ENCODE measurements at places on chromosomes 13 and 19.

DNA sequence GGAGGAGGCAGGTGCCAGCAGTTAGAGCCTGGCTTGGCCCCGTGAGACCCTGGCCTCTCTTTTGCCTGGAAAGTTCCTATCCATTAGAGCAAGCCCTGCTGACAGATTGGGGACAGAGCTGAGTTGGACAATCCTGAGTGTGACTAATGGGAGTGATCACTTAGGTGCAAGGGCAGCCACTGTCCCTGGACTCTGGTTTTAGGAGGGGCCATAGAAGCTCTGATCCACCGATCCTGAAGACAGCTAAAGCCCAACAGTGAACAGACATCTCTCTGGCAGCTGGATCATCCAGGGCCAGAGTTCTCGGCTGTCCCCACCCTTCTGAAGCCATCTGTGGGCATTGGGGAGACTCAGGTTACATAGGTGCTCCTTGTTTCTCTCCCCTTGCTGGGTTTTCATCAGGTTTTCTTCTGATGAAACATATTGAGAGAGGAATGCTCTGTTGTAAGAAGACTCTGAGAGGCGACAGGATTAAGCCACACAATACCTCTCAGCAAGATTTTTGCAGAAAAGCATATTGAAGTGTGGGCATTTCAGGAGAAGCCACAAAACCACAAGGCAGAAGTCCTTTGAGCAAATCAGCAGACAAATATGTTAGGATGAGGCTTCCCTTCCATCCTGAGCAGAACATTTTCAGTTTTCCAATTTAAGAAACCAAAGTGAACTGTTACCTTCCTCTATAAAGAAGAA lies 288.0 kb upstream of the MAB21L1 start:
- no peak for DNase-seq

DNA sequence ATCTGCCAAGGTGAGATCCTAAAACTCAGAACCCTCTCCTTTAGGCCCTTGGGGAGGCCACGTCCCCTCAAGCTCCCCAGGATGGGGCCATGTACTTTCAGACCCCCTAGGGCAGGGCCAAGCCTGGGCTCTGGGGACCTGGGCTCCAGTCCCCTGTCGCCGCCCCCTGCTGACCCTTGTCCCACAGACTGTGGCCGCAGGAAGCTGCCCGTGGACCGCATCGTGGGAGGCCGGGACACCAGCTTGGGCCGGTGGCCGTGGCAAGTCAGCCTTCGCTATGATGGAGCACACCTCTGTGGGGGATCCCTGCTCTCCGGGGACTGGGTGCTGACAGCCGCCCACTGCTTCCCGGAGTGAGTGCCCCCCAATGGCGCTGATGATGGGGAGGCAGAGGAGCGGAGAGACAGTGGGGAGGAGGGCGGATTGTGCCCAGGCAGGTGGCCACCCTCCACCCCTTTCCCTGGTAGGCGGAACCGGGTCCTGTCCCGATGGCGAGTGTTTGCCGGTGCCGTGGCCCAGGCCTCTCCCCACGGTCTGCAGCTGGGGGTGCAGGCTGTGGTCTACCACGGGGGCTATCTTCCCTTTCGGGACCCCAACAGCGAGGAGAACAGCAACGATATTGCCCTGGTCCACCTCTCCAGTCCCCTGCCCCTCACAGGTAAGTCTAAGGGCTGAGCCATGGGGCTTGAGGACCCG lies 18.8 kb downstream of the HPN start:
- DNase-seq = no peak

- no peak for DNase-seq
These were observed 135.0 kb downstream of the URI1 start for GRCh38 chr19:30076751-30077670.

- peak; percentile 18 for DNase-seq
These were observed 26.4 kb upstream of the TPTE2 start for GRCh38 chr13:19587635-19588300.

DNA sequence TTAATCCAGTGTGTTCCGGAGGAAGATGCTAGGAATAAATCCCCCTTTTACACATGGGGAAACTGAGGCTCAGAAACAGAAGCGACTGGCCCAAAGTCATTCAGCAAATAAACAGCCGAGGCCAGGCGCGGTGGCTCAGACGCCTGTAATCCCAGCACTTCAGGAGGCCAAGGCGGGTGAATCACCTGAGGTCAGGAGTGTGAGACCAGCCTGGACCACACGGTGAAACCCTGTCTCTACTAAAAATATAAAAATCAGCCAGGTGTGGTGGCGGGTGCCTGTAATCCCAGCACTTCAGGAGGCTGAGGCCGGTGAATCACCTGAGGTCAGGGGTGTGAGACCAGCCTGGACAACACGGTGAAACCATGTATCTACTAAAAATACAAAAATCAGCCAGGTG lies 11.6 kb upstream of the PLIN3 start:
- DNase-seq = no peak

DNA sequence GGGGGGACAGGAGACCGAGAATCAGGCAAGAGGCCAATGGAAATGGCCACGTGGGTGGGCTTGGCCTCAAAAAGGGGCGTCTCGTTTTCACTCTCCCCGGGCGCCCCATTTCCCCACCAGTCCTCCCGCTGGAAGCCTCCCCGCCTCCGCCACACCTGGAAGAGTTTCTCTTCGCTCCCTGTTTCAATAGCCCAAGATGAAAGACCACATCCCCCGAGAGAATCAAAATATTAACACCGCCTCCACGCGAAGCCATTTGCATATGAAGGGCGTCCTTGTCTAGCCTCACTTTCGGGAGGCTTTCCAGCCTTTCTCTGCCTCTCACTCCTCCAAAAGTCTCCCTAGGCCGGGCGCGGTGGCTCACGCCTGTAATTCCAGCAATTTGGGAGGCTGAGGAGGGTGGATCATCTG lies 691 bp upstream of the OLFM2 start:
- no peak for DNase-seq

GRCh38 chr19:35901055-35901644 lies 810 bp upstream of the NFKBID start:
- no peak for DNase-seq

- no peak for DNase-seq
These were observed 2.2 kb downstream of the FLT1 start for GRCh38 chr13:28492569-28493367.

- DNase-seq = no peak
These were observed 67.8 kb upstream of the CSNK1A1L start for GRCh38 chr13:37173214-37173613.

DNA sequence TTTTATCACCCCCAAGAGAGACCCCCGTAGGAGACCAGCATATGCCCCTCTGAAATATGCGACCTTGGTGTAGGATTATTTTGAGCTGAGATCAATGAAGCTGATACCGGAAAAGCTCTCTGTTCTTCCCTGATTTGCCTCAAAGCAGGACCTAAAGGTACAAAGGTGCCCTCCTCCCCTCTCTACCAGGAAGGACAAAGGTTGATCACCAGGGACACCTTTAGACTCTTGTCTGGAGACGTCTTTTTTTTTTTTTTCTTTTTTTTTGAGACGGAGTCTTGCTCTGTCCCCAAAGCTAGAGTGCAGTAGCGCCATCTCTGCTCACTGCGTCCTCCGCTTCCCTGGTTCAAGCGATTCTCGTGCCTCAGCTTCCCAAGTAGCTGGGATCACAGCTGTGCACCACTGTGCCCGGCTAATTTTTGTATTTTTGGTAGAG lies 792 bp upstream of the PEX11G start:
- DNase-seq = no peak

- peak; percentile 60 for DNase-seq
These were observed 19.2 kb upstream of the ERCC1 start for GRCh38 chr19:45442778-45443461.

DNA sequence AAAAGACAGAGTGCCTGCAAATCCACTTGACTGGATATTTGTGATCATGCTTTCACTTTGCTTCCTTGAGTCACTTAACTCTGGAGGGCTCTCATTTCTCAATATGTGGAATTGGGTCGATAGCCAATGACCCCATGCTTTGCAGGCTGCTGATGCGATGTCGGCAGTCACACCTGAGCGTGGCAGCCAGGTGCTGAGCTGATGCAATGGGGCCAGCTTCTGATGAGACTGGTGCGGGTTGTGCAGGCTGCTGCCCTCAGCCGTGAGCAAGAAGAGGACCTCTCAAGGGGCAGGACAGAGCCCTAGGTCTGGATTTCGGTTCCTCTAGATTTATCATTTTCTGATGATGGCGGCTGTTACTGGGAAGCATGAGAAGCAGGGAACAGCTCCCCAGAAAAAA lies 334.1 kb downstream of the TEX29 start:
- DNase-seq = no peak

DNA sequence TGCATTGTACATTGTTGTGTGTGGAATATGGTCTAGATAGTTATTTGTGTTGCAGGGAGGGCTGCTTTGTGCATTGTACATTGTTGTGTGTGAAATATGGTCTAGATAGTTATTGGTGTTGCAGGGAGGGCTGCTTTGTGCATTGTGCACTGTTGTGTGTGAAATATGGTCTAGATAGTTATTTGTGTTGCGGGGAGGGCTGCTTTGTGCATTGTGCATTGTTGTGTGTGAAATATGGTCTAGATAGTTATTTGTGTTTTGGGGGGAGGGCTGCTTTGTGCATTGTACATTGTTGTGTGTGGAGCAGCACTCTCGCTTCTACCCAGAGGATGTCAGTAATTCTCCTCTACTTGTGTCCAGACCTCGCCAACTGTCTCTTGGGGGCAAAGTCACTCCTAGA lies 36.3 kb upstream of the ZNF835 start:
- no peak for DNase-seq

DNA sequence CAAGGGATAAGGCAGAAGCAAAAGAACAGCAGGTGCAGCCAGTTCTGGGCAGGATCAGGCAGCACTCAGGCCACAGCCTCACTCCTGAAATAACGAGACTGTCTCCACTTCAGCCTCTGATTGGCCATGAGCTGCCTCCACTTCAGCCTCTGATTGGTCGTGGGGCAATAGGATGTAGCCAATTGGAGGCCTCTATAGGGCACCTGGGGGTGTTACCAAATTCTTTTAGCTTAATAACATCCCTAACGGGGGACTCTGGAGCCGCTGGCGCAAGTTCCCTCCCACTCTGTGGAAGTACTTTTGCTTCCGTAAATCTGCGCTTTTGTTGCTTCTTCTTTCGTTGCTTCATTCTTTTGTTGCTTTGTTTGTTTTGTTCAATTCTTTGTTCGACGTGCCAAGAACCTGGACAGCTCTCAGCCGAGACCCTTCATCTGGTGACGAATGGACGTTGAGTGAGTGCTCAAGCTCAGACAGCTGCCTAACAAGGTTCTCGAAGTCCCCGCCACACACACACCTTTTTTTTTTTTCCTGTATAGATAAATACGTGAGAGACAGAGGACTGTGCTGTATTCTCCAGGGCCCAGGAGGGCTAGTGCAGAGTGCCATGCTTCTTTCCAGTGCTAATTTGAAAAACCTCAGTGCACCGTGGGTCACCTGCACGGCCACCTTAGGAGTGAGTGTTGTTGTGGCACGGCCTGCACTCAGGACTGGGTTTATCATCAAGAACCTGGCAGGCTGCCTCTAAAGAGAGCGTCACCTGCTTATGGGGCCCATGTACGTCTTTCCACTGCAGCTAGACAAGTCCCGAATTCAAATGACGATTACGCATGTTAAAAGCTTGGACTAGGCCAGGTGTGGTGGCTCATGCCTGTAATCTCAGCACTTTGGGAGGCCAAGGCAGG lies 32.0 kb upstream of the TUBGCP3 start:
- no peak for DNase-seq

GRCh38 chr13:45768656-45769479 lies 66.7 kb downstream of the CBY2 start:
- DNase-seq = peak; percentile 38

DNA sequence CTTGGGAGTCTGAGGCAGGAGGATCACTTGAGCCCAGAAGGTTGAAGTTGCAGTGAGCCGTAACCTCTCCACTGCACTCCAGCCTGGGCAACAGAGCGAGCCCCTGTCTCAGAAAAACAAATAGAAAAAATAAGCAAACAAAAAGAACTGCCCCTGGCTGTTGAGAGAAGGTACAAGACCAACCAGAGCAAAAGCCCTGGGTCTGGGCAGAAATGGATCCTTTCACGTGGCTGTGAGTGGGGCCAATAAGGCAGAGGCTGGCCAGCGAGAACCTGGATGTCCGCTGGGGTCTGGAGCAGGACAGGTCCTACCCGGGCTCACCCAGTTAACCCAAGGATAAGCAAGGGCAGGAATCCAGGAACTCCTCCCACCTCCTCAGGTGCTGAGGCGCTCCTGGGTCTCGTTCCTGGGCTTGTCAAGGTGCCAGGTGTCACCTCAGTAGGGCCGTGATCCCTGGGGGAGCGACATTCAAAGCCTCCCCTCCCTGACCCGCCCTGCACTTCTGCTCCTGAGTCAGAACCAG lies 4.7 kb upstream of the SLC5A5 start:
- DNase-seq = no peak

GRCh38 chr19:38666663-38667511 lies 19.4 kb downstream of the ACTN4 start:
- DNase-seq = peak; percentile 24

DNA sequence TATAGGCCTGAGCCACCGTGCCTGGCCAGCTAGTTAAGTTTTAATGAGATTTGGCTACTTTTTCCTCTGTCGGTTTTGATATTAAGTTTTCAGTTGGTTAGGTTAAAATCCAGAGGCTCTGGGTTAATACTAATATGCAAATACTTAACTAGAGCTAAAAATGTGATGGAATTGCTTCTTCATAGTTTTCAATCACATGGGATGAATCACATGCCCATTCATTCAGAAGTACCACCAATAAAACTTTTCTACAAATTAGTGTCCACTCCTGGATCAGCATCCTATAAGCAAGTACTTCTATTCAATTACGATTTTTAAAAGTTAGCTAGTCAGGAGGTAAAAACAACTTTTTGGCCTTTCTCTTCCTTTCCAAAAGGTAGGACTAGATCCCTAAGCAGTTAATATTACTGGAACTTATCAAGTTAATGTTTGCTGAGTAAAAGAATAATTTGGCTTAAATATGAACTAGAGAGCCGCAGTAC lies 4.3 kb downstream of the SLC25A30 start:
- DNase-seq = no peak

- no peak for DNase-seq
These were observed 33.5 kb upstream of the TMTC4 start for GRCh38 chr13:100707818-100708740.

DNA sequence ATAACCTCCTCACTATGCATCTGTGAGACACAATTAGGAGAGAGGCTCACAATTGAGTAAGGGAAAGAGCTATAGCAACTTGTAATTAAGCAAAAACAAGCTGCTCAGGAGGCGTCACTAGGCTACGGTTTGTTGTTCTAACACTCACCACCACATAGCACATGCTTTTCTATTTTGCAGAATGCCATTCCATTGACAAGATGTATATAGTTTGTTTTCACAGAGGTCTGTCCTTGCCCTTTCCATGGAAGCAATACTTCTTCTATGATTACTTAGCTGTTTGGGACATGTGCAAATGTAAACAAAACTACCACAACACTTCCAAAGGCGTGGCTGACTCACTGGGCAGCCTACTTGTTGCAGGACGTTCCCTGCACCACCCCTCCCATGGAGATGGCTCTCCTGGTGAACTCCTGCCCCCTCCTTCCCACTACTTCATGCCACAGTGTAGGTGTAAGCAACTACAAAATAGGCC lies 33.9 kb upstream of the FAM216B start:
- no peak for DNase-seq

DNA sequence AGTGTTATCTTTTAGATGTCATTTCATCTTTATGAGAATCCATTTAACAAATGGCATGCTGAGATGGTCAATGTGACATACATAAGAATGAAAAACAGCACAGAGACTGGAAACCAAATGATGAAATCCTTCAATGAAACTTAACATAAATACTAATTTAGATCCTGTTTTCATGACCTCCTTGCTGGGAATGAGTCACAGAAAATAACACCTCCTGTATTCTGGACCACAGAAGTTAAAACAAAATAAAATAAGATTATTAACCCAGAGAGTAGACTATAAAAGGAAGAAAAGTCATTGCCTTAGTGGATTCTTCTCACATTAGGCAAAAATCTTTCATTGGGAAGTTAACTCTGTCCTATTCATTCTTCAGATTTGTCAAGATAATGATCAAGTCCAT lies 1.6 kb downstream of the DIAPH3 start:
- DNase-seq = no peak

GRCh38 chr13:113152984-113153809 lies 5.3 kb upstream of the PROZ start:
- DNase-seq = no peak
